ENCODE measurements at places on chromosomes 1 and 21. TPM values are rescaled to one million over a fixed set of nuclear protein-coding genes. Genes with fewer than 3 reads are reported as not detected.

FAF1 gene
- 80.0 TPM for total RNA-seq

CFAP45 gene
- 1.1 TPM for total RNA-seq

DNA sequence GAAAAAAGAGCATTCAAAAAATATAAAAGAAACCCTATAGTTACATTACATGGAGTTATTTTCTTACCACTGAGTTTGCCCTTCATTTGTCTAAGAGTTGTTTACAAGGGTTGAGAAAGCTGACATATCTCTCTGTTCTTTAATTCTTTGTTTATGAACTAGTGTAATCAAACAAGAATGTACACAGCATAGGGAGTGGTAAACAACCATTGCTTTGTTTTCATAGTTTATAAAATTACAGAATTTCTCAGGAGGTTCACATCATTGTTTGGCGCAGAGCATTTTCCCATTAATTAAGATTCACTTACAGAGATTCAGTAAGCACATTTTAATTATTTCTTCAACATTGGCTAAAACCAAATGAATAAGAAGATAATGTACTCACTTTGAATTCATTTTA lies 87.6 kb downstream of the IFI44 start:
- no peak overlapping the region for H3K27ac ChIP-seq
- no peak overlapping the region for H3K4me3 ChIP-seq
- H3K27me3 ChIP-seq = no peaks in the 10 kb centered on the region
- H3K4me1 ChIP-seq = no peaks in the 10 kb centered on the region

DNA sequence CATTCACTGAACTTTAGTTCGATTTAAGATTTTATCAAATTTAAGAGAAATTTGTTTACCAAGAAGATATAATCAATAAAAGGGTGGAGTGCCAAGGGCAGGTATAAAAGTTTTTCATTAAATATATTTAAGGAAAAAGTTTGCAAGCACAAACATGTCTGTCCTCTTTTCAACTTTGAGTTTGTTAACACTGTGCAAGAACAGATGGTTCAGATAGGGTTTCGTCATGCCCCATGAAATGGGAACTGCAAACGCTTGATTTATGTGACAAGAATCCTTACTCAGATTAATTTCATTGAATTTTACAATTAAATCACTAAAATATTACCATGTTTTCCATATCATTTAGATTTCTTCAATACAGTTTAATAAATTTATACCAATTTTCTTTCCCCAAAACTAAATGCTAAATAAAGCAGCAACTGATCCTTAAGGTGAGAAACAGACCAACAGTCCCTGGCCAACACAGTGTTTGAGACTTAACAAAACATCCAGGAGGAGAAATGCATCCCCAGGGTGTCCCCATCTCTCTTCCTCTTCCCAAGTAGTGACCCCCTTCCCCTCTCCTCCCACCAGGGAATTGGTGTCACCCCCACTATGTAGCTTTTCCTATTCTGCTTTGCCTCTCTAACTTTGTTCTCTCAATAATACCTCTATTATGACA lies 292.9 kb downstream of the LTN1 start:
- H3K4me3 ChIP-seq = no peak overlapping the region
- no peaks in the 10 kb centered on the region for H3K27me3 ChIP-seq
- H3K27ac ChIP-seq = no peak overlapping the region

DNA sequence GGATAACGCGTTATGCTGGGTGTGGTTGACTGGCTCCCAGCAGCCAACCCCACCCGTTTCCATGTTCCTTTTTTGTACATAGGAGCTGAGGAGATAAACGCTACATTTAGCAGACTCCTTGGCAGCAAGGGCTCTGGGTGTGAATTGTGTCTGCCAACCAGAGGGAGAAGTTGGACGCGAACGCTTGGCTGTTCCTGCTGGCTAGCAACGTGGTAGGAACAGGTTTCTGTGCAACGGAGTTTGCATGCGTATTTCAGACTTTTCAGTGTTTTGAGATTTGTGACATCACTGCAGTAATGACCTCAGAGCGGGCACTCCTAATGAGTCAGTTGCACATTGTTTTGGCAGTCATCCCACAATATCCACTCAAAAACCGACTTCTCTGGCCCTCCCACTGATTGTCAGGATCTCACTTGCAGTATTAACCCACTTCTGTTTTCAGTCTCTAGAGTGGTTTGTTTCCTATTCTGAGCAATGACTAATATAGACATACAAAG lies 98.7 kb upstream of the RGS1 start:
- H3K4me1 ChIP-seq = peaks cover 14% of the 10 kb centered on the region
- no peaks in the 10 kb centered on the region for H3K36me3 ChIP-seq
- H3K27me3 ChIP-seq = no peaks in the 10 kb centered on the region
- H3K27ac ChIP-seq = peak overlapping the region; percentile 21
- peak; percentile 31 for DNase-seq
- H3K4me3 ChIP-seq = peak overlapping the region; percentile 32

GRCh38 chr1:235624721-235625333 lies 24.8 kb downstream of the GNG4 start:
- no peak overlapping the region for H3K4me3 ChIP-seq
- peaks cover 37% of the 10 kb centered on the region for H3K27me3 ChIP-seq
- H3K27ac ChIP-seq = no peak overlapping the region
- no peak for DNase-seq
- no peaks in the 10 kb centered on the region for H3K36me3 ChIP-seq

All from left ventricle myocardium inferior (tissue), 1 donor.